Upper lobe of right lung (tissue), 1 donor: ENCODE measurements at places on chromosomes 7 and 10. TPM values are rescaled to one million over a fixed set of nuclear protein-coding genes. Genes with fewer than 3 reads are reported as not detected.

GRCh38 chr7:44978511-44979366 lies at the start of gene MYO1G:
Gene MYO1G, minus strand, starts transcription at chr7:44979015. Its CDS starts 54 bp downstream, at chr7:44978961.
- DNase-seq, result peak; percentile 82

SPRN gene
- not detected for total RNA-seq

DNA sequence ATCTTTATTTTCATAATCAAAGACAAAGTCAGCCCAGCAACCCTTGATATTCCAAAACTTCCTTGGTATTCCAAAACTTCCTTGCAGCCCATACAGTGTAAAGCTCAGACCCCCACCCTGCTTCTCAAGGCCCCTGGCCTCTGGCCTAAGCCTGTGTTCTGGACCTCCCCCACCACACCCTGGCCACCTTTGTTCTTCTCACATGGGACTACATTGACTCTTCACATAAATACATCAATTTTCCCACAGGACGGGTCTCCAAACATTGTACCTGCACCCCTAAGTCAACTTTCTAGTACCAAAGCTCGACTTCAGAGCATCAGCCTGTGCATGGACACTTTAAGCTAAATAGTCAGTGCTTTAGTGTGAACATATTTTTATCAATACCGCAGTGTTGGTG lies 40.7 kb downstream of the DRGX start:
- no peak for DNase-seq

HOXA7 gene
- total RNA-seq, result 2.9 TPM

GPR22 gene
- not detected for total RNA-seq

GRCh38 chr7:95577137-95577536 lies 19.2 kb downstream of the PDK4 start:
- DNase-seq, result no peak

- peak; percentile 62 for DNase-seq
Measured at GRCh38 chr7:149822353-149822943, 15.7 kb upstream of the ZNF862 start.

ACTL6B gene
- total RNA-seq, result not detected

- DNase-seq, result no peak
Measured at GRCh38 chr7:143452495-143452894, 9.2 kb downstream of the TAS2R60 start.

DNA sequence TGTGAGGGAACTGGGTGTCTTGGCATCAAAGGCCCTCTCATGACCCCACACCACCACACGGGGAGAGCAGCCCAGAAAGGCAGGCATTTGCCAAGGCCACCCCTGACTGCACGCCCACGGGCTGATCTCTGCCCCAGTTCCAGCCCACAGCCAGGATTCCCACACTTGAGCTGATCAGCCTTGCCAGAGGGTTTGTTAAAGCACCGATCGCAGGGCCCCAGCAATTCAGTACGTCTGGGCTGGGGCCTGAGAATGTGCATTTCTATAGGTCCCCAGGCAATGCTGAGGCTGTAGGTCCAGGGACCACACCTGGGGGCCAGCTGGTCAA lies 103.9 kb downstream of the TNS3 start:
- DNase-seq, result peak; percentile 90

DNA sequence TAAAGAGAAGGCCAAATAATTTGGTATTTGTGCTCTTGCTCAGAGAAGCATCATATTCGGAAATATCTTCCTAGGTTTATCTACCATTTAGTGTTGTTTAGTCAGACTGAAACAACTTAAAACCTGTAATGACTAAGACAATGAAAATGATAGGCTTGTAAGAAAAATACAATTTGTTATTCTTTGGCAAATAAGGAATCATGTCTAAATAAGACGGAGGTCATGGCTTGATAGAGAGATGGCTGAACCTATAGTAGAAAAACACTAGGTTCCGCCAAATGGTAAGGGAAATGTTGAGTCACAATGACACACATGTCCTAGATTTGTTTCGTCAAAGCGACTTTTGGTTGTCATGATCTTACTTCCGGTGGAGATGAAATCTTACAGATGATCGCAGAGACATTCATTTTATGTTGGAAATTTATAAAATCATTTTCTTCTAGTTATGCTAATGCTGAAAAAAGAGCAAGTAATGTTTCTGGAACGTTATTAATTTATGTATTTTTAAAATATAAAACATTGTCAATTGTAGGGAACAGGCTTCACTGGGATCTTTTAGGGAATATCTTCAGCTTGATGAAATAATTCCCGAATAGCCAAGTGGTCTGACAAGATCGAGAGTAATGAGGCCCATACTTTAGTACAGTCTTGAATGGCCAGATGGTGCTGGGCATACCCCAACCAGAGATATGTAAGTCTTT lies 1.0 kb downstream of the SRGN start:
- DNase-seq, result no peak

CWF19L1 gene
- 16.8 TPM for total RNA-seq

GRCh38 chr7:37476881-37477450 lies 28.3 kb upstream of the ELMO1 start:
- DNase-seq, result no peak

PDLIM1 gene
- total RNA-seq, result 190 TPM

- DNase-seq, result no peak
Measured at GRCh38 chr7:104150470-104150869, 57.3 kb downstream of the ORC5 start.

- DNase-seq, result no peak
Measured at GRCh38 chr10:132375795-132376297, 21.2 kb upstream of the PWWP2B start.

RASA4 gene
- 78.8 TPM for total RNA-seq

DNA sequence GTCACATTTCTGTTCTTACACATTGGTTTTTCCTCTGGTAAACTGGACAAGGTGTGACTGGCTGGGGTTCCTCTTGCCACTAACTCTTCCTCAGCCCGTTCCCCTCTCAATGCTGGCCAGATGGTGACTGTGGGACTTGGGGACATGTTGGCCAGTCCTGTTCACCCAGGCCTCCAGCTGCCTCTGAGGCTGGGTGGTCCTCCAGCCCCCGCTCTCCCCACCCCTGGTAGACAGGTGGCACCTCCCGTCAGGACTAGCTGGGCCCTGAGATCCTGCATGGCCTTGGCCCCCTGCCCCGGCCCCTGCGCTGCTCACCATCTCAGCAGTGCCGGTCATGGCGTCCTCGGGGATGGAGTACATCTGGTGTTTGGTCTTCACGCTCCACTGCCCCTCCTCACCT lies 10.8 kb upstream of the MYL7 start:
- no peak for DNase-seq

DNA sequence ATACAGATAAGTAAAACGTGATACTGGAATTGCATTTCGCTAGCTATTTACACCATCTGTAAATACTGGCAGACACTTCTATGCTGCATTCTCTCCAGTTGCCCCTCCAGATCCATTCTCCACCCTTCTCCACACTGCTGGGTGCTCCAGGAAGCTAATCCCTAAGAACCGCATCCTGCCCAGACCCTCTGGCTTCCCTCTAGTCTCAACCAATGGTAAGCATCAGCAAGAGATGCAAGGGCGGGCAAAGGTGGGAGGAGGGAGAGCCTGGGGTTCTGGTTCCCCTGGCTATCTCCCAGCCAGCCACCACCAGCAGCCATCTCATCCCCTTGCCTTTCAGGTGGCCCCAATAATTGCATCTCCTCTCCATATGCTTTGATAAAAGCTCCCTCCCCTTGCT lies 84.4 kb downstream of the AMPH start:
- DNase-seq, result no peak

- DNase-seq, result no peak
Measured at GRCh38 chr10:97116462-97117162, 69.1 kb downstream of the SLIT1 start.

DNA sequence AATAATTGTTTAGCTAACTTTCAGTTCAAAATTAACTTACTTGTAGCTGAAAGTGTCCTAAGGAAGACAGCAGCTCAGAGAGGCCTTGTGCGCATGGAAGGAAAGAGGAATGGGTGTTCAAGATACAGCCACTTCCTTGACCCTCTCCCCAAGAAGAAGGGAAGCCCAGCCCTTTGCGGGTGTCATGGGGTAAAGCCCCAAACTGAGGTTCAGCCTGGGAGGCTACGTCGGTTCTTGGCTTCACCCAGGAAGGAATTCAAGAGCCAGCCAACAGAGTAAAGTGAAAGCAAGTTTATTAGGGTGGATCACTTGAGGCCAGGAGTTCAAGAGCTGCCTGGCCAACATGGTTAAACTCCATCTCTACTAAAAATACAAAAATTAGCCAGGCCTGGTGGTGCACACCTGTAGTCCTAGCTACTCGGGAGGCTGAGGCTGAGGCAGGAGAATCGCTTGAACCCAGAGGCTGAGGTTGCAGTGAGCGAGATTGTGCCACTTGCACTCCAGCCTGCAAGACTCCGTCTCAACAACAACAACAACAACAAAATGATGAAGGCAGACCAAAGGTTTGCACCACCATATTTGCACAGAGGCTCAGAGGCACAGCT lies 15.9 kb downstream of the GPRIN2 start:
- peak; percentile 62 for DNase-seq

- DNase-seq, result no peak
Measured at GRCh38 chr7:54811041-54811845, 52.2 kb upstream of the SEC61G start.

- DNase-seq, result peak; percentile 95
Measured at GRCh38 chr7:5423976-5424748, 528 bp upstream of the TNRC18 start.

- DNase-seq, result no peak
Measured at GRCh38 chr10:44651834-44652233, 259.3 kb upstream of the TMEM72 start.

AVPI1 gene
- total RNA-seq, result 20.5 TPM

DNA sequence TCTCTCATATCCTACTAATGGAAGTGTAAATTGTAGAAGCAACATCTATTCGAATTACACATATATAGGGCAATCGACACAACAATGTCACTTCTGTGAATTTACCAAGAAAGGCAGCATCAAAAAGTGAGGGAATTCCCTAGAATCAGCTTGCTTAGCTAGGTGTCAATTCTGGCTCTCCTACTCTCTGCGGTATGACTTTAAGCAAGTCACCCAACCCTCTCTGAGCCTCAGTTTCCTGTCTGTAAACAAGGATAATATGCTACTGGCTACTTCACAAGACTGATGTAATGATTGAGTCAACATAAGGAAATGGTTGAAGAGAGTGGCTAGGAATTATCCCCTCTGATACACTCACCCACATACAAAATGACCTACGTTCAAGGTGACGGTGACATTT lies 19.4 kb downstream of the CCDC6 start:
- no peak for DNase-seq

DNA sequence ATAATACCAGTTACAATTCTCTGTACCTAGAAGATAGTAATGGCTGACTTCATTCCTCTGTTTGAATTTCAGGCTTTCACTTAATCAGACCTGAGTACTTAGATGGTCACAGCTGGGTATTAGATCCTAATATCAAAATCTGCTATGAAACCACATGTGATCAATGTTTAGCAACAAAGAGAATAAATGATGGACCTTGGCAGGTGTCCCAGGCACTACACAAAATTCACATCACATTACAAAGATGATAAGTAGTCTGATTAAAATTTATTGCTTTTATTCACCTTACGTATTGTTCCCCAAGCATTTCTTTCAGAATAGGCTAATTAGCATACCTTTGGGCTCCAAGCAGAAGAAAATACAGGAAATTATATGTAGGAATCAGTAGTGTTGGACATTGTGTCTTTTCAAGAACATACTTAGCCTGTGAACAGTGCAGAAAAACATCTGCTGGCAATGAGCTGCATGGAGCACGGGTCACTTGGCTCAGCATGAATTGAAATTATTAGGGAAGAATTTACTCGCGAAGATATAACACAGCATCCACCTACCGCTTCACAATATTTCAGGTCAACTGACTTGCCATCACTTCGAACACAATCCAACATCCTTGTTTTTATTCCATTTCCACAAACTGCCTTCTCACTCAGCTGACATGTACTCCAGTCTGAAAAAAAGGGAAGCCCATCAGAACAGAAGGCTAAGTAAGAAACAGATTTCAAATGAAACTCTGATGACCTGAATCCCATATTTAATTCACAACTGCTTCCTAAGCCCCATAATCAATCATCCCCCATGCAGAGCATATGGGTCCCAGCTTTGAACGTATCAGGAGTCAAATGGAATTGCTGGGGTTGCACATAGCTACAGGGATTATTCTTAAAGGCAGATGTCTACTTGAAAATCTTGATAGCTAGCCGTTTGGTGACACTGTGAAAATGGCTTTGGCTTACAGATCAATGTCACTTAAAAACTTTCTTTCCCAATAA lies 421.0 kb downstream of the THSD7A start:
- DNase-seq, result no peak

DNA sequence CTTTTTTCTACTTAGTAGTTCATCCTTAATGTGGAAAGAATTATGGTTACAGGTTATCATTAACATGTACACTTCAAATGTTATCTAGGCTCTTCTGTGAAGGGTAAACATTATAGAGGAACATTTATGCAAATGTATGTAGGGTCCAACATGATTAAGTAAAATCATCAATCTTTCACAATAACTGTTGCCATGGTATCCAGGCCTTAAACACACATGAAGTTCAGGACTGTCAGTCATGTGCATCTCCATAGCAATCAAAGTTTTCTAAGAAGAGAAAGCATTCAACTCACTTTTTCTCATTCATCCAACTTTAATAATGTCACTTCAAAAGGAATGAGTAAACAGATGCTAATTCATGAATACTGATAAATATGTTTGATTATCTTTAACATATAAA lies 83.6 kb downstream of the DNAJC1 start:
- DNase-seq, result no peak

DNA sequence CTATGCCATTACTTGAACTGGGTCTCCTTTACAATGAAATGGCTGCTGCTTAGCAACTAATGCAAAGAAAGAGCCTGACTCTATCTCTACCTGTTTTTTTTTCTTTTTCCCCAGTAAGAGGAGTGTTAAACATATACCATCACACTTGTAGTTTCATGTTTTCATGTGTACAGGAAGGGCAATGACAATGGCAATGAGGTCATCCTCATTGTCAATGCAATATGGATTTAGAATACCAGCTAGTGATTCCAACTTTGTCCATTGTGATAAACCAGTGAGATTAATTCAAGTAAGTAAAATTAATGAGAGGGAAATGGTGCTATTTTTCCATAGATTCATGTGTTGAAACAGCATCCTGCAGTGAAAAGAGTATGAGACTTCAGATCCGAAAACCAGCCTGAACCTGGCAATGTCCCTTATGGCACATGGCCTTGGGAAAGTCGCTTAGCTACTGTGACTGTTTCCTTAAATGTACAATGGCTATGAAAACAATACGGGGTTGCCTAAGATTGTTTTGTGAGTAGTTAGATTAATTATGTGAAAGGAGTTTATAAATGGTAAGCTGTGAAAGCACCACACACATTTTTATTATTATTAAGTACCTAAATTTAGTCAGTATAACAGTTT lies 11.2 kb downstream of the DGKI start:
- DNase-seq, result no peak

SHLD2 gene
- 23.7 TPM for total RNA-seq

CYP2C18 gene
- total RNA-seq, result 1.1 TPM

- no peak for DNase-seq
Measured at GRCh38 chr10:81898518-81898917, 23.5 kb downstream of the NRG3 start.

DNA sequence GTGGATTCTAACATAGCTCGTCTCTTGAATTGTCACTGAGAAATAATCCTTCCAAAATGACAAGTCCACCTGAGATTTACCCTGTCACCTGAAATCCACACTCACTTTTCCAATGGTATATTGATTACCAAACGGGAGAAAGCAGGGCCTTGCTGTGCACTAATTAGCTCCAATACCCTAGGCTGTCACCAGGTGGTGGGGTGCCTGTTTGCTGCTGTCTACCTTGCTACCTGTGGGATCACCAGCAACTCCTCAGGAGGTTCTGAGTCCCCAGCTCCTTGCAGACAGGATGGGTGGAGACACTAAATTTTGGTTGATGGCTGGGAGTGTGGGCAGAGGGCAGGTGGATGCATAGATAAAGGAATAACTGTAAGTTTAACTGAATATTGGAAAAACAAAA lies 237.2 kb upstream of the ZNF32 start:
- DNase-seq, result no peak

GRCh38 chr7:3356173-3356572 lies 55.1 kb downstream of the SDK1 start:
- no peak for DNase-seq
